Left renal pelvis (tissue), 4 donors: ENCODE measurements at places on chromosomes 6 and 20.

DNA sequence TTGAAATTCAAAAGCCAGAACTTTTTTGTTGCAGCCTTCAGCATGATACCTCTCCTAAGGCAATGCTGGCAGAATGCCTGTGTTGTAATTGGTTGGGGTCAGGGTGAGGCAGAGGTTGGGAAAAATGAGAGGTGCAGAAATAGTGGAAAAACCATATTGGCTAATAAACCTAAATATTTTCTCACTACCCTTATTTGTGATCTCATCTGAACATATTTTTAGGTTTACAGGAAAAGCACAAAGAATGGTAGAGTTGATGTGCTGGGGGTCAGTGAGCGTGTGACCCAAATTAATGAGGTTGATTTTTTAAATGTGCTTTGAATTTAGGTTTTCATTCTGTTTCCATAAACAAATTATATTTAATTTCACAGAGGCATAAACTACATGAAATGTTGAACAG, 437.3 kb downstream of the HDGFL1 start:
- DNase-seq = no peak

GRCh38 chr6:159609652-159610178, 83.3 kb downstream of the SOD2 start:
- DNase-seq = no peak

GRCh38 chr6:14035071-14035847, 82.3 kb upstream of the CD83 start:
- DNase-seq = no peak

DNA sequence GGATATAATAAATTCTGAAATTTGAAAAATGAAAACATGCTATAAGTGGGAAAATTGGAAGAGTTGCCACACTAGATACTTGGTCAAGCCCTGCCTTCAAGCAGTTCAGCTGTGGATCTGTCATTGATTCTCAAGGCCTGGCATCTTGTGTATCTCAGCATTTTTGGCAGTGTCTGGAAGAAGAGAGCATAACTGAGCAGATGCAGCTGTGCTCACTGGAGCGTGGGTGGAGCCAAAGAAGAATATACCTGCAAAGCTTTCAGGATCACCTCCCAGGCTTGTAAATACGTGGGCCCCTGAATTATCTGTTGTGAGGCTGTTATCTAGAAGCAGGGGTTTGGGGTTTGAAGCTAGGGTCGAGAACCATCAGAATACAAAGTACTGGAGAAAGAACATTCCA, 31.3 kb upstream of the CHD6 start:
- DNase-seq = no peak

DNA sequence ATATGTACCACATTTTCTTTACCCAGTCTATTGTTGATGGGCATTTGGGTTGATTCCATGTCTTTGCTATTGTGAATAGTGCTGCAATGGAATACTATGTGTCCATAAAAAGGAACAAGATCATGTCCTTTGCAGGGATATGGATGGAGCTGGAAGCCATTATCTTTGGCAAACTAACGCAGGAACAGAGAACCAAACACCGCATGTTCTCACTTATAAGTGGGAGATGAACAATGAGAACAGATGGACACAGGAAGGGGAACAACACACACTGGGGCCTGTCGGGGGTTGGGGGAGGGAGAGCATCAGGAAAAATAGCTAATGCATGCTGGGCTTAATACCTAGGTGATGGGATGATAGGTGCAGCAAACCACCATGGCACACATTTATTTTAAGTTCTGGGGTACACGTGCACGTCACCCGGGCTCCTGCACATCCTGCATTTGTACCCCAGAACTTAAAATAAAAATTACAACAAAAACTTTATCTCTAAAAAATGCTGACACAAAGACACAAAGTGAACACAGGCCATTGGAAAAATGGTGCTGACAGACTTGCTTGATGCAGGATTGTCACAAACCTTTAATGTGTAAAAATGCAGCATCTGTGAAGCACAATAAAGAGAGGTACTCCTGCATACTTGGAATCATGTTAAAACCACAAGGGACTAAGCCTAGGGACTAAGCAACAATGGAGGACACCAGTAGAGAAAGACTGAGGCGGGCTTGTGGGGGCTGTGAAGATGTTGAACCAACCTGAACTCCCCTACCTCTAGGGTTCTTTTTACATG, 48.8 kb downstream of the BCAS1 start:
- DNase-seq = no peak
